ENCODE measurements at places on chromosomes 12 and 14.

DNA sequence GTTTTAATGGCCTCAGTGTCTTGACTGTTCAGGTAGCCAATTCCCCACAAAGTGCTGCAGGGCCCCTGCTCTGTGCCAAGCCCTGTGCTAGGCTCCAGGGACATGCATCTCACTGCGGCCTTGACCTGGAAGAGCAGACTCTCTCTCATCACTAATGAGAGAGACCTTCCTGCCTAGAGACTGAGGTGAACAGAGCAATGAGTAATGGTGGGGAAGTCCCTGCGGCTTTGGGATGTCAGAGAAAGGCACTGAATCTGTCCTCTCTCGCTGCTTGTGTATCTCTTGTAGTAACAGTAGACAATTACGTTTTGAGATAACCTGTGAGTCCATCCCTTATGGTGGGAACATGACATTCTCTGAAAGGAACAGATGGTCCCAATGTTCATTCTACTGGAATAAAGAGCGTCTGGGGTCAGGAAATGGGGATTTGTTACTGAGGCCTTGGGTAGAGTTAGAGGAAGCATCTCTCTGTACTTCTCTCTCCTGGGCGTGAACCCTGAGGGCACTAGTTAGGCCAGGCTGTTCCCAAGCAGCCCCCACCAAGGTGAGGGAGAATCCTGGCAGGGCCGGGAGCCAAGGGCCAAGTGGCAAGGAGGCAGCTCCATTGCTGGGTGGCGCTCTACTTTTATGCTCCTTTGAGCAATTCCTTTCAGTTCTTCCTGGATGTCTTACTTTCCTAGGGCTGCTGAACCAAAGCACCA, 13.5 kb downstream of the NFATC4 start:
- DNase-seq, result no peak

GRCh38 chr12:113837528-113838296, 128.4 kb downstream of the RBM19 start:
- DNase-seq, result no peak

GRCh38 chr12:65594409-65594808, 229.9 kb upstream of the HMGA2 start:
- no peak for DNase-seq

GRCh38 chr12:22856178-22856577, 231.2 kb downstream of the ETNK1 start:
- no peak for DNase-seq

GRCh38 chr12:101670007-101670671, 27.3 kb upstream of the CHPT1 start:
- DNase-seq, result no peak

- DNase-seq, result no peak
These were observed 15.3 kb upstream of the PIK3C2G start for GRCh38 chr12:18246066-18246465.

DNA sequence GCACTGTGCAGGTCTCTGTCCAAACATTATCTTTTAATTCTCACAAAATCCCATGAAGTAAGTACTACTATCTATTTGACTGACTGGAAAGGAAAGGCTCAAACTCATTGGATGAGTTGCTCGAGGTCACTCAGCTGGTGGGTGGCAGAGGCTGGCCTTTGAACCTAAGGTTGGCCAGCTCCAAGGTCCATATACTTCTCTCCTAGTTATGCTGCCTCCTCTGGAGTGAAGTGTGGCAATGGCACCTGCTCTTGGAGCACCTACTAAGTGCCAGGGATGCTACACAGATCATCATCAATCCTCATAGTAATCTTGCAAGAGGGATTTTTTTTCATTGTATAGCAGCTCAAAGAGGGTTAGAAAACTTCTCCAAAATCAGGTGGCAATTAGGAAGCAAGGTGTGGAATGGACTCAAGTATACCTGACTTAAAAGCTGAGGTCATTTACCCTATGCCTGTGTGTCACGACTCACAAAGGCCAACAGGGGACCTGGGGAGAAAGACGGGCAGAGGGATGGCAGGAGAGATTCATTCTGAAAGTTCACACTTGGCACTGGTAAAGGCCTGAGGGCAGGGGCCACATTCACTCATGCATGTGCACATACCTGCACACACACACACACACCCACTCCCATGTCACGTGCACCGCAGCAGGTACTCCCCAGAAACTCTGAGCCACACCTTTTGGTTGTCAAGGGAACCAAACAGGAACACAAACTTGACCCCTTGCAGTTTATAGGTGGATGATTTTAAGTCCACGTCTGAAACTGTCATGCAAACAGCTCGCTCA, 146.4 kb downstream of the FOXN3 start:
- DNase-seq, result no peak

GRCh38 chr12:130041983-130042812, 120.1 kb upstream of the FZD10 start:
- DNase-seq, result no peak

- DNase-seq, result no peak
These were observed 169.8 kb downstream of the OTOGL start for GRCh38 chr12:80268924-80269749.

DNA sequence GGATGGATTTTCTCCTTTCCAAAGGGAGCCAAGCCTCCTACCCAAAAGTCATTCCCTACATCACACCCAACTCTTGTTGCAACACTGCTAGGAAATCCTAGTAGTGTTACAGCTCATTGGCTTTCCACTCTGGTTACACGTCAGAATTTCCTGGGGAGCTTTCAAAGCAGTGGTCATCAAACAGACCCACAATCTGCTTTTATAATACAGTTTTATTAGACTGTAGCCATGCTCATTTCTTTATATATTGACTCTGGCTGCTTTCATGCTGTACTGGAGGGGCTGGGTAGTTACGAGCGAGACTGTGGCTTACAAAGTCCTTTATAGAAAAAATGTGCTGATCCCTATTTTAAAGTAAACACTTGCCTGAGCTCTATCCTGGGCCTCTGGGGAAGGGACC, 34.3 kb downstream of the ZFYVE26 start:
- DNase-seq, result no peak

DNA sequence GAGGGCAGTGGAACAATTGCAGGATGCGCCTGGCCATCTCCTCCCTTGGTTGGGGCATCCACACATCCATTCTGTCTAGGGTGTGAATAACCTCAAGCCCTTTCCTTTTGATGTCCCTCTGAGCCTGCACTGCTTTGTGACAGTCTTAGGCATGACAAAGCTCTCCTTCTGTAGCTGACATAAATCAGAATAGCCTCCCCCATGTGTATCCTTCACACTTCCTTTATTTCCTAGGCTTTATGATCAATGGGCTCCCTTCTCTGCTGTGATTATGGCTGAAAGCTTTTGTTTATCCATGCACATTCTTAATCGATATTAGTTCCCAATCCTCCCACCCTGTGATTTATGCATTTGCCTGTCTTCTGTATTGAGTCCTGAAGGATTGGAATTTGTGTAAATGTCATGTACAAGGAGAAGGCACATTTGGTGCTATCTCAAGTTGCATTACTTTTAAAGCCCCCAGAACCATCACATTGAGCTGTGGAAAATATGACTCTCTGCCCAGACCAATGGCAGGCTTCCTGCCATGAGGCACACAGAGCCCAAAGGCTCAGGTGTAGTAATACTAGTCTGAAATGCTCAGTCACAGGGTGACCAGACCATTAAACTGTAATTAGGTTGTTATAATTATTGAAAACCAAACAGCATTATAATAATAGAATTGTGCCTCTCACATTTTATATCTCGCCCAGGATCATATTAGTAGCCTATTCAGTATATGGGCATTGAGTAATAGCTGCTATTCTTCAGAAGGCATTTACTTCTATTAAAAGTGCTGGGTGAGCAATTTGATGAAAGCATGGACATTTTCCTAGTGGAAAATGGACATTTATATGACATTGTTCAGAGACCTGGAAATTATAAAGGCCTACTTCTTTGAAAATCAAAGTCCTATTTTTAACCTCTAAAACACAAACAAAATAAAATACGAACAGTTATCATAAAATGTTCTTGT, 14.0 kb downstream of the EMP1 start:
- DNase-seq, result no peak

DNA sequence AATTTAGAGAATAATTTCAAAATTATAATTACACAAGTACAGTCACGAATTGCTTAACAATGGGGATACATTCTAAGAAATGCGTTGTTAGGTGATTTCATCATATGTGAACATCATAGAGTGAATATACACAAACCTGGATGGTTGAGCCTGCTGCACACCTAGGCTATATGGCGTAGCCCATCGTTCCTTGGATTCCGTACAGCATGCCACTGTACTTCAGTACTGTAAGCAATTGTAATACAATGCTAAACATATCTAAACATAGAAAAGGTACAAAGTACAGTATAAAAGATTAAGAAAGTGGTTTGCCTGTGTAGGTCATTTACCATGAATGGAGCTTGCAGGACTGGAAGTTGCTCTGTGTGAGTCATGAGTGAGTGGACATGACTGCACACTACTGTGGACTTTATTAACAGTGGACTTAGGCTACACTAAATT, 286.2 kb downstream of the CACNA1C start:
- DNase-seq, result no peak

All from GM12892 (cell line).